ENCODE measurements at places on chromosomes 16 and 17.

DNA sequence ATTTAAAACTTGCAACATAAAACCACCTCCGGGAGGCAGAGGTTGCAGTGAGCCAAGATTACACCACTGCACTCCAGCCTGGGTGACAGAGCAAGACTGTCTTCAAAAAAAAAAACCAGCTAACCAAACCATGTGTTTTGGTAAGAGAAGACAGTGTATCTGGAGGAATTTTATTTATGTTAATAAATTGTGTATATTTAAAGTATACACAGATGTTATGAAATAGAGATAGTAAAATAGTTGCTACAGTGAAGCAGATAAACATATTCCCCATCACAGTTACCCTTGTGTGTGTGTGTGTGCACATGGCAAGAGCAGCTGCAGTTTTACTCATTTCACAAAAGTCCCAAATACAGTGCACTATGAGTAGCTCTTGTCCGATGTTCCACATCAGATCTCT, 54.8 kb upstream of the CRISPLD2 start:
- DNase-seq = no peak

DNA sequence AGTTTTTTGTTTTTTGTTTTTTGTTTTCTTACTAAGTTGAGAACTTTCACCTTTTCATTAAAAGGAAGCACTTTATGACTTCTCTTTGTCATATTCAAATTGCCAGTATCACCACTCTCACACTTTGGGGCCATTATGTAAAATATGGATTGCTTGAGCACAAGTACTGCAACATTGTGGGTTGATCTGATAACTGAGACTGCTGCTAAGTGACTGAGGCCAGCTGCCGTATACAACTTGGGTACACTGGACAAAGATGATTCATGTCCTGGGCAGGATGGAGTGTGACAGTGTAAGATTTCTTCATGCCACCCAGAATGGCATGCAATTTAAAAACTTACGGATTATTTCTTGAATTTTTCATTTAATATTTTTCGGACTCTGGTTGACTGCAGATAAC, 7.8 kb downstream of the TTC19 start:
- DNase-seq = no peak

DNA sequence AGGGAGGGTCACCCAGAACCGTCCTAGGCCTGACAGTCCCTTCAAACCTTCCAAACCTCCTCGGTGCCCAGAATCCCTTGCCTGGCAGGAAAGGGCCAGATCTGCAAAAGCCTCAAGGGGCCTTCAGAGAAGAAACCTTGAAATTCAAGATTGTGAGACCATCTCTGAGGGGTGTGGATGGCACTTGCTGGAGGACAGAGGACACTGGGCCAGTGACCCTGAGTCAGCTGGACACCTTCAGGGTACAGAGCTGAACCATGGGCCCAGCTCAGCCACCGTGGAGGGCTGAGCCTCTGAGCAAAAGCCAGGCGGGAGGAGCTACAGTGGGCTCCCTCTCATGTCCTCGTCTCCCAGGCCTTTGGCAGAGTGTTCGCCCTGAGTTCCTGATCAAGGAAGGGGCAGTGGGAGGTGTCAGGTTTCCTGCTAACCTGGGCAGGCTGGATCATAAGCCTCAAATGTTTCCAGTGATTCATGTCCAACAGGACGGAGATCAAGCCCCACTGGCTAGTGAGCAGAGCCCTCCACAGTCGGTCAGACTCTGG, 3.0 kb downstream of the PDILT start:
- DNase-seq = no peak

DNA sequence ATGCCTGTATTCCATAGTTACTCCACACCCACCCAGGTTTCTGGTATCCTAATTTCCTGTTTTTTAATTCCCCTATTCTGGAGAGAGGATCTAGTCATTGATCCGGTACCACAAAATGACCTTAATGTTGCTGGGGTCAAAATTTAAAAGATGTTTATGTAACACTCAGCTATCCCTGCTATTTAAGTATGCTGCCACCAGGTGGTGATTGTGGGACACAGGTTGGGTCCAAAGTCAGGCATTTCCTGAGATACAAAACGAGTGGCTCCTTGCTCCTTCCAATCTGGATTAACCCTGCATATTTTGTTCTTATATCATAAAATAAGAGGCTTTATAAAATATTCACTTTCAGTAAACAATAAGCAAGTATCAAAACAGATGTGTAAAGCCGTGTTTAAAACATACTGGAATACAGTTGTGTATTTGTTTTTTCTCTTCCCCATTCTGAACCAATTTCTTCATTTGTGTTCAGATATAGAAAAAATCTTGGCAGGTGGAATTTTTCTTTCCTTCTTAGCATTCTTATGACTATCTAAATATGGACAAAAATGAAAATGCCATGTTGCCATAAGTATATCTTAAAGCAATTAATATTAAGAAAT, 16.3 kb downstream of the HS3ST4 start:
- no peak for DNase-seq

- DNase-seq = no peak
Measured at GRCh38 chr16:52671590-52671989, 124.6 kb upstream of the TOX3 start.

- DNase-seq = no peak
Measured at GRCh38 chr17:15121426-15121825, 143.7 kb downstream of the PMP22 start.

GRCh38 chr17:14156689-14157088, 80.0 kb downstream of the CDRT15 start:
- peak; percentile 6 for DNase-seq

DNA sequence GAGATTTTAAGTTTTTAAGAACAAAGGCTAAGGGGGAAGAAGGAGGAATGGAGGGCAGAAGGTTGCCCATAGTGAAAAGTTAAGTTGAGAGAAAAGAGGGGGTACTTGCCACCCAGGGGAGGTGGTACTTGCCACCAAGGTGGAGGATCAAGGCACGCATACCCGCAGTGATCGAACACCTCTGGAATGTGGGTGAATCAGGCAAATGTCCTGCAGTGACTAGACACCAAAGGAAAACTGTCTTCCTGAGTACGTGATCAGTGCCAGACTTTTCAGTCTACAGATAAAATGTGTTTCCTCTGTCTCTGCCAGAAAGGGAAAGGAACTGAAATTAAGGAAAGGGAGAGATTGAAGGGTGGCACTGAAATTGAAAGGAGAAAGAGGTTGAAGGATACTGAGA, 2285.3 kb downstream of the TP53TG3F start:
- DNase-seq = no peak

DNA sequence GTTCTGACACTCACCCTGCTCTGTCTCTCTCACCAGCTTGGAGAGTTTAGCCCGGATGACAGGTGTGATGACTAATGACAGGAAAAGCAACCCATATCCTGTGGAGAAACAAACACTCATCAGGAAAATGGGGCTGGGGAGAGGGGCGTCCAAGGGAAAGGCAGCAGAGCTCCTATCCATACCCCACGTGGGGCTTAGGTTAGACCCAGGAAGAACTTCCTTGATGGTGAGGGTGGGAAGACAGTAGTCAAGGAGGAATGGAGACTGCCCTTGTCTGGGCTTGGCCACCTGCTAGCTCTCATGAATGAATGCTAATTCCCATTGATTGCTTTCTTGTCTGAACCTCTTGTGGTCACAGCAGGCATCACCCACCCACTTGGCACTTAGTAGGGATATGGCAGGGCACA, 3.8 kb downstream of the SLC46A1 start:
- no peak for DNase-seq

- DNase-seq = no peak
Measured at GRCh38 chr16:74807052-74807646, 32.5 kb upstream of the FA2H start.

- DNase-seq = no peak
Measured at GRCh38 chr17:80647746-80648145, 103.1 kb downstream of the RPTOR start.

DNA sequence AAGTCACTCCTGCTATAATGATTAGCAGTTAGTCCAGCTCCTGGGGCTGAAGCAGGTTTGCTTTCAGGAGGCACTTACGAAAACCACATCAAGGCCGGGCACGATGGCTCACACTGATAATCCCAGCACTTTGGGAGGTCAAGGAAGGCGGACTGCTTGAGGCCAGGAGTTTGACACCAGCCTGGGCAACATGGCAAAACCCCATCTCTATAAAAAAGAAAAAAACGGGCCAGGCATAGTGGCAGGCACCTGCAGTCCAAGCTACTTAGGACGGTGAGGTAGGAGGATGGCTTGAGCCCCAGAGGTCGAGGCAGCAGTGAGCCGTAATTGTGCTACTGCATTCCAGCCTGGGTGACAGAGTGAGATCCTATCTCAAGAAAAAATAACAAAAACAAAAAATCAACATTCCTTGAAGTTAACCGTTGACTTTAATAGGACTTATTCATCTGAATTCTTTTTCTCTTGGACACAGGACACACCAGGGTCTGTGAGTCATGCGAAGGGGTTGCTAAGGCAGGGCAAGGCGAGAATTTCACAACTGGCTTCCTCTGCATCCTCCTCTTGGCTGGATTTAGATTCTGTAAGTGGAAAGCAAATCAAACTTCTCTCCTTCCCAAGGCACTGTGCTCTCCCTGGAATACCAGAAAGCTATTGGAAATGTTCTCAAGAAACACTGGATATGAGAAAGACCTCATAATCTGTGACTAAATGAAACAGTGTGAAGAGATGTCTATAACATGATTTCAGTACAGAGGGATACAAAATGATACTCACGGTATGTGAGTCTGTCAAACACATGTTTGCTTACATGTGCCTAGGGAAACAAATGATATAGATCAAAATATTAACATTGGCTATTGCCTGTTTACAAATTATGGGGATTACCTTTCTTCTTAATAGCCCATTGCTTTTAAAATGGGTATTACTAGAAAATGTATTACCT, 99.5 kb downstream of the SYCE1L start:
- DNase-seq = no peak

DNA sequence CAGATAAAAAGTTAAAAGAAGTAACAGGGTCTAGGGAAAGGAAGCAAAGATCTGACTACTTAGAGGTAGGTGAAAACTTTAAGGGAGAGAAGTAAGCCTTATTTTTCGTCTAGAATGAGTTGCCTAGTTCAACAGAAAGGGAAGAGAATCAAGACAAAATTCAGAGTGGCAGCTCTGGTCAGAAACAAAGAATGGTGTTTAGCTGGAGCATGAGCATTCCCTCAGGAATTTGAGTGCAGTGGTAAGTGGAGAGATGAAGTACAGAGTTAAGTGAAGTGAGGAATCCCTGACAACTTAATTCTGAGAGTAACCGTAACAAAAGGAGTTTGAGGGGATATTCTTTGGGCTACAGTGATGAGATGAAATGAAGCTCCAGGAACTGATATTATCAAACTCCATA, 11.5 kb downstream of the SMG6 start:
- DNase-seq = no peak

GRCh38 chr17:30381340-30381659, 2.6 kb downstream of the CPD start:
- DNase-seq = no peak

DNA sequence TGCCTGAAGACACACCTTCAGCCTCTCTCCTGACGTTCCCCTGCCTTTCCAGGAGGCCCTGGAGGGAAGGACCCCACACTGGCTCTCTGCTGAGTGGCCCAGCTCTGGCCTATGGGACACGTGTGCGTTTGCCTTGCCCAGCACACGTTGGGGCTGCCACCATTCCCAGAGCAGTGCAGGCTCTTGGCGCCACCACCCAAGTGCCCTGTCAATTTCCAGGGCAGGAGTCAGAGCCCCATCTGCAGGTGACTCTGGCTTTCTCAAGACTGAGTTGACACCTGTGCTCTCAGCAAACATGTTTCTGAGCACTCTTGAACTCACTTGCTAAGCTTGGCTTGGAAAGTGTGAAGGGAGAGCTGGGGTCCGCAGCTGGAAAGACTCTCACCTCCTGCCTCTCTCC, 4.7 kb upstream of the IRF8 start:
- no peak for DNase-seq

DNA sequence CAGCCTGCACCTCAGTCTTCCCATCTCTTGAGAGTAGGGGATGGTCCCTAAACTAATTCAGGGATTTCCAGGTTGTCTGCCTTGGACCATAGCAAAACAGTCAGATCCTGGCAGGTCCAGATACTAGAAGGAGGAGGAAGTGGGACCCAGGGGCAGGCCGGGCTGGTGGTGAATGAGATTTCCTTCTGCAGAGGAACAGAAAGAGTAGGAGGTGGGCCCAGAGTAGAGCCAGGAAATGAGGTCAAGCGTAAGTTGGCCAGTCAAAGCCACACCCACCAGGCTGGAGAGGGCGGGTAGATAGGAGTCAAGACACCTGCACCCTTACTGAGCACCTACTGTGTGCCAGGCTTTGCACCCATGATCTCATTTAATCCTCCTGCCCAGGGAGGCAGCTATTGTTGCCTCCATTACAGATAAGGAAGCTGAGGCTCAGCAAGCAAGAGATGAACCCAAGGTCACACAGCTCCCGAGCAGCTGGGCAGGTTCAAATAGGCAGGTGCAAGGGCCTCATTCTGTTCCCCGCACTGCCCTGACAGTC, 2.6 kb downstream of the CDH5 start:
- no peak for DNase-seq

- peak; percentile 48 for DNase-seq
Measured at GRCh38 chr17:8117980-8118768, at the start of gene ALOXE3. Gene ALOXE3, minus strand, starts transcription at chr17:8118514. Its CDS starts 524 bp downstream, at chr17:8117990.

- DNase-seq = no peak
Measured at GRCh38 chr17:61127960-61128359, 271.7 kb upstream of the TBX2 start.

DNA sequence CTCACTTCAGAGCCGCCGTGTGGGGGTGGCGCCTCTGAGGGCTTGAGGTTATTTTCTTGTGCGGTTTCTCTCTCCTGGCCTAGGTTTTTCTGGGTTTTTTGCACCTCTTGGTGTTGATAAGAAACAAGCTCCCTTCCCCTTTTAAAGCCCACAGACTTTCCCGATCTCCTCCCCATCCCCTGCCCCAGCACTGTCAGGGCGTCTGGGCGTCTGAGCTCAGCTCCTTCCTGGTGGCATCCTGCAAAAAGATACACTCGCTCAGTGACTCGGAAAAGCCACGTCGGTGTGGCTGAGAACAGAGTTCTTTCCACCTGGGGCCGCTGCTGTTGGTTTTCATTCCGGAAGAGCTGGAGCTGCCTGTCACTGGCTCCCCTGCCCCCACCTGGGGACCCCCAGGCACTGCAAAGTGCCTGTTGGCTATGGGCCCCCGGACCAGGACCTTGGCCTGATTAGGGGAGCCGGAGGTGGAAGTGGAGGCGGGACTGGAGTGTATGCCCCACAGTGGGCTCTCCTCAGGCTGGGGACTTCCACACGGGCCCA, 14.5 kb downstream of the BAIAP2 start:
- no peak for DNase-seq

DNA sequence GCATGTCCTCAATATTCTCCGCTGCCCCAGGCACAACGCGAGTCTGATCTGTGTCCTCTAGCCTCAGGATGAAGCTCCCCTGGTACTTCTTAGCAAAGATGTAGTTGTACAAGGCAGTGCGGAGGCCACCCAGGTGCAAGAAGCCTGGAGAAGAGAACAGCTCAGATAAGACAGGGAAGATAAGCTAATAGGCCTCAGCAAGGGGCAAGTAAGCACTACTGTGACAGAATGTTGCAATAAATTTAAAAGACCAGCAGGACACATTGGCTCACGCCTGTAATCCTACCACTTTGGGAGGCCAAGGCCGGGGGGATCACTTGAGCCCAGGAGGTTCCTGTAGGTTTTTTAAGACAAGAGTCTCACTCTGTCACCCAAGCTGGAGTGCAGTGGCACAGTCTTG, 5.0 kb downstream of the EARS2 start:
- no peak for DNase-seq

Data from HuH-7.5 (cell line).